ENCODE measurements at places on chromosomes 2 and 18. TPM values are rescaled to one million over a fixed set of nuclear protein-coding genes. Genes with fewer than 3 reads are reported as not detected.

GRCh38 chr2:179790235-179791217 lies 70.9 kb downstream of the ZNF385B start:
- no peak for DNase-seq

The ERICH2 gene
- not detected for total RNA-seq

The MRPL44 gene
- 33.5 TPM for total RNA-seq

GRCh38 chr2:30923623-30924022 lies 116.4 kb upstream of the CAPN13 start:
- DNase-seq = no peak

DNA sequence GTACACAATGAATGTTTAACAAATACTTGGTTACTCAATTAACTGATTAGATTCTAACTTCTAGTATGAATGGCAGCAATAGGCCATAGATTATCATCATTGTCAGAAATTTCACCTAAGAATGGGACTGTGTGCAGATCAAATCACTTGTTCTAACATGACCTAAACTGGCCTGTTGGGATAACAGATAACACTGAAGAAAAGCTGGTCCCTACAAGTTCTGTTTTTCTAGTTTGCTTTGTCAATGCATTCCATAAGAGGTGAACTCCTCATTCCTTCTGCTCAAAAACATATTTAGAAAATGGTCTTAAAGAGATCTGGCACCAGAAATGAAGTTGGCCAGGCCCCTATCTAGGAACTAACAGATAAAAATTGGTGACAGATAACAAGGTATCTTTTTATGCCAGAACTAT lies 175.4 kb downstream of the THADA start:
- DNase-seq = no peak

DNA sequence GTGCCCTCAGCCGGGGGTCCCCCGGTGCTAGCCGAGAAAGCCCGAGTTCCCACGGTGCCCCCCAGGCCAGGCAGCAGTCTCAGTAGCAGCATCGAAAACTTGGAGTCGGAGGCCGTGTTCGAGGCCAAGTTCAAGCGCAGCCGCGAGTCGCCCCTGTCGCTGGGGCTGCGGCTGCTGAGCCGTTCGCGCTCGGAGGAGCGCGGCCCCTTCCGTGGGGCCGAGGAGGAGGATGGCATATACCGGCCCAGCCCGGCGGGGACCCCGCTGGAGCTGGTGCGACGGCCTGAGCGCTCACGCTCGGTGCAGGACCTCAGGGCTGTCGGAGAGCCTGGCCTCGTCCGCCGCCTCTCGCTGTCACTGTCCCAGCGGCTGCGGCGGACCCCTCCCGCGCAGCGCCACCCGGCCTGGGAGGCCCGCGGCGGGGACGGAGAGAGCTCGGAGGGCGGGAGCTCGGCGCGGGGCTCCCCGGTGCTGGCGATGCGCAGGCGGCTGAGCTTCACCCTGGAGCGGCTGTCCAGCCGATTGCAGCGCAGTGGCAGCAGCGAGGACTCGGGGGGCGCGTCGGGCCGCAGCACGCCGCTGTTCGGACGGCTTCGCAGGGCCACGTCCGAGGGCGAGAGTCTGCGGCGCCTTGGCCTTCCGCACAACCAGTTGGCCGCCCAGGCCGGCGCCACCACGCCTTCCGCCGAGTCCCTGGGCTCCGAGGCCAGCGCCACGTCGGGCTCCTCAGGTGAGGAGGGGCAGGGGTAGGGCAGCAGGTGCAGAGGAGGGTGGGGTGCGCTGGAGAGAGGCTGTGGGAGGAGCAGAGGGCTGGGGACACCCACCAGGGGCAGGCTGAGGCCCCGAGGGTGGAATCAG lies 14.1 kb upstream of the GMPPA start:
- DNase-seq = no peak

GRCh38 chr2:205680903-205681302 lies 1.4 kb upstream of the NRP2 start:
- no peak for DNase-seq

The ACKR3 gene
- 2.7 TPM for total RNA-seq

DNA sequence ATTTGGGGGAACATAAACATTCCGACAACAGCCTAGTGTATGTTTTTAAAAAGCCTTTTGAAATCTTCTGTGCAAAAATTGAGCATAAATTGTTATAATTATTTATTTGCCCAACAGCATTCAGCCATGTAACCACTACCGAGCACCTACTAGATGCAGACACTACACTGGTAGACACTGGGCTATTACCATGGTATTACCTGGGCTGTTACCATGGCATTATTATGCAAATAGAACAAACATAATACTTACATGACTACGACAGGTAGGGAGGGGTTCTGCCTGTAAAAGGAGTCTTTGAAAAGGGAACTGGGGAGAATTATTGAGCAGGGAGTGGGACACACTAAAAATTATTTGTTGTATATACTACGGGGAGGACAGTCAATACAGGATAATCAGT lies 116.4 kb downstream of the MREG start:
- no peak for DNase-seq

DNA sequence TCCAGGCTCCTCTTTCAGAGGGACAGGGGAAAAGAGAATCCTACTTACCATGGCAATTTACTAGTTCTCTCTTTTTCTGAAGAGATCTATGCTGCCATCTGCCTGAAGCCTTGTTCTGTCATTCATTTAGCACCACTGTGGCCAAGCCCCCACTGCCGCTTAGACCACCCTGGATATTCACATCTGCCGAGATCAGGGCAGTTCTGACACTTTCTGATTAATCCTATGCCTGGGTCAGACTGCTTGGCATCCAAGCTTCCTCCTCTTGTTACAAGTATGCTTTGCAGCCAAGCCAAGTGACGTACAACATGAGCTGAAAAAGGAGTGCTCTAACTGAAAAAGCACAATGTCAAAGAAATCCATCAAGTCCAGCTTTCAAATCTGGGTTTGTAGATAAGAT lies 332.6 kb downstream of the SUCLG1 start:
- DNase-seq = no peak

The INHBB gene
- total RNA-seq = 0.94 TPM

The RMDN2 gene
- 3.1 TPM for total RNA-seq

GRCh38 chr2:61419129-61419528 lies 51.8 kb downstream of the USP34 start:
- no peak for DNase-seq

DNA sequence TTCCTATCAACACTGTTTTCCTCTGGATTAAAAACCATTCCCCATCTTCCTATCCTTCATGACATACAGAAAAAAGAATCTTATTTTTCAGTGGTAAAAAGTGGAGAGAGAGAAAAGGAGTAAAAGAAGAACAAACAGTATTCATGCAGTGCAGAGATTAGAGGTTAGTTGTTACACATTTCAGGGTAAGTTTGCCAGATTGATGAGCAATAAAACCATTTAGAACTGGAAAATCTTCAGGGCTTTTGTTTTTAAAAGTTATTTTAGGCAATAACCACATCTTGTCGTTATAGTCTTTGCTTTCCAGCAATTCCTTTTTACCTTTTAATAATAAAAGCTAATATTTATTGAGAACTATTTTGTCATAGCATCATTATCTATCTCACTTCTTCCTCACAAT lies 104.5 kb downstream of the GPD2 start:
- DNase-seq = no peak

DNA sequence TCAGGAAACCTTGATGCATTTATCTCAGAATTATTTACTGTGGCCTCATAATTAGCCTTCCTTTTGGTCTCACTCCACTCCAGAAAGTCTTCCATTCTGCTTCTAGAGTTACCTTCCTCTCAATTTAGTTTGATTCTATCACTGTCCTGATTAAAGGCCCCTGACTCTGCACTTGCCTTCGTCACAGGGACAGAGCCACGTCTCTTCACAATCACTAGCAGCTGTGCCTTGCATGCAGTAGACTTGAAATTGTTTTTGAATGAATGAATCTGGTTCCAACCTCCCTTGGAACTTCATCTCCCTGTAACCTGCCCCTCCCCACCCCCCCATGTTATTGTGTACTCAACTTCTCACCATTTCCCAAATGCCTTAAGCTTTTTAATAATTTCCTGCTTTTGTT lies 52.4 kb downstream of the OSBPL6 start:
- no peak for DNase-seq

- DNase-seq = no peak
These were observed 216.4 kb upstream of the MYT1L start for GRCh38 chr2:2547451-2547850.

DNA sequence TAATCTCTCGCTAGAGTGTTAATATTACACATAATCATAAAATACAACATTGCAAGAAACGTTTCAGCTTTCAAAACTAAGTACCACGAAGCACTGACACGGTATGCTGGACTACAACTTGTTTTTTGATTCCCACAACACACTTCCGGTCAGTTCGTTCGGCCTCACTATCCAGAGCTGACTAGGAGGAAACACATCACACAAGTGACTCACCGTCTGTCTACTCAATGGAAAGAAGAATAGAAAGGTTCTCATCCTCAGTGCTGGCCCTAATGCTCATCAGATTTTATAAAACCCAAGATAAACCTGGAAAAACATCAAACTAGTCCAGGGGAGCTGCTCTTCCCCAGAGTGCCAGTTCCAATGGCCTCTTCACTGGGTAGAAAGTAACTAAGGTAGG lies 42.9 kb downstream of the ZNF385B start:
- peak; percentile 83 for DNase-seq

DNA sequence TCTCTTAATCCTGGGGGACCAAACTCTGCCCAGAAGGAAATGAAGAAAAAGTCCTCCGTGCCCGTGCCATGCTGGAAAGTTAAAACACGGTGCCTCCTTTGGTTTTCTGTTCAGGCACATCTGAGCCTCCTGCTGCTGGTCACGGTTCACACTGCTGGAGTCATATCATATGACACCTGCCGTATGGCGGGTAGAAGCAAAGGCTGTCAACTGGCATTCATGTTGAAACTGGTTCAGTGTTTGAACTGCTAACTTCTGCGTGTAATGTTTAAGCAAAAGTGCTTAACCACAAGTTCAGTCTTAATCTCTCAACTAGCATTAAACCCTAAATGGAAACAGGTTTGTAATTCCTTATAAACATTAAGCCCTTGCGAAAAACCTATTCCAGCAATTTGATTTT lies 3.1 kb downstream of the STK39 start:
- DNase-seq = no peak

DNA sequence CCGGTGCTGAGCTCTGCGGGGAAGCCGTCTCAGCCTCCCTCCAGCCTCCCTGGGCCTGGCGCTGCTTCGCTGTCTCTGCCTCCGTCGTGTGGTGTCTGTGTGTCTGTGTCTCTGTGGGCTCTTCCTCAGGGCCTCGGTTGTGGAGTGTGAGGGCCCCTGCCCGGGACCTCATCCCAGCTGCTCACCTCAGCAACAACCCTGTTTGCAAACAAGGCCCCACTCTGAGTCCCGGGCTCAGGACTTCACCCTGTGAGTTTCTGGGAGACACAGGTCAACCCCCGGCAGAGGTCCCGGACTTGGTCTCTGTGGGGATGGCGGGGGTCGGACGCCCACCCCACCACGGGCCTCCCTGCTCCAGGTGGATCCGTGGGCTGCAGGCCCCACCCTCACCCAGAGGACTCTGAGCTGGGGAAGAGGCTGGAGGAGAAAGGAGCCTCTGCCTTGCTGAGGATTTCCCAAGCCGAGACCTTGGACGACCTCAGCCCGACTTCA lies 127.4 kb upstream of the CTDP1 start:
- no peak for DNase-seq

DNA sequence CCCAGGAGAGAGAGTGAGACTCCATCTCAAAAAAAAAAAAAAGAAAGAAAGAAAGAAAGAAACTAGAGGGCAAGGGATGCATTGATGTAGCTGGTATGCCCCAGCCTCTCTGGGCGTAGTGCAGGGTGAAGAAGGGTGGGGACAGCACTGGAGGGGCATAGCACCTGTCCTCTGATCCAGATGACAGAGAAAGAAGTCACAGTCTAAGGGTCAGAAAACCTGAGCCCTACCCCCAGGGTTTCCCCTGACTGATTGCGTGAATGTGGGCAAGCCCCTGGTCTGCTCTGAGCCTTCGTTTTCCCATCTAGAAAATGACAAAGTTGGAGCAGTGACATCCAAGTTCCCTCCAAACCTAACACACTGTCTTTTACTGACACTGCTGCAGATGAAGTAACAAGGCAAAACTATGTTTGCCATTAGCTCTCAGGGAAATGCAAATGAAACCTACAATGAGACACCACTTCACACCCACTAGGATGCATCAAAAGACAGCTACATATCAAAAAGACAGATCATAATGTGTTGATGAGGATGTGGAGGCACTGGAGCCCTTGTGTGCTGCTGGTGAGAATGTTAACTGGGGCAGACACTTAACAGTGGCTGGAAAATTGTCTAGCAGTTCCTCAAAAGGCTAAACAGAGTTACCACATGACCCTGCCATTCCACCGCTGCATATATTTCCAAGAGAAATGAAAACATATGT lies 19.5 kb upstream of the YWHAQ start:
- DNase-seq = no peak

DNA sequence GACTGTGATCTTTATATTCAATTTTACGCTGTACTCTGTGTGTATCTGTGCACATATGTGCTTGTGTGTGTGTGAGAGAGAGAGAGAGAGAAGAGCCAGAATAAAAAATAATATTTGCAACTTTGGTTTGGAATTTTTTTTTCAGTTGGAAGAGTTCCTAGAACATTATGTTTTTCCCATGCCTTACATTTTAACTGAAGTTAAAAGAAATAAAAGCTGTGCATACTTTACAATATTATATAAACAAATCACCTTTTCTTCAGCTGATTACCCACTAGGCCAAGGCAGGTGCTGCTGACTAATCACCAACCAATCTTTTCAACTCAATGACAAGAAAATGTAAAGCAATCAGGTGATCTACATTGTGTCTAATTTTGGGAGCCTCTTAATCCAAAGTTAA lies 366.3 kb downstream of the NYAP2 start:
- no peak for DNase-seq

The CYP27A1 gene
- 2.7 TPM for total RNA-seq

DNA sequence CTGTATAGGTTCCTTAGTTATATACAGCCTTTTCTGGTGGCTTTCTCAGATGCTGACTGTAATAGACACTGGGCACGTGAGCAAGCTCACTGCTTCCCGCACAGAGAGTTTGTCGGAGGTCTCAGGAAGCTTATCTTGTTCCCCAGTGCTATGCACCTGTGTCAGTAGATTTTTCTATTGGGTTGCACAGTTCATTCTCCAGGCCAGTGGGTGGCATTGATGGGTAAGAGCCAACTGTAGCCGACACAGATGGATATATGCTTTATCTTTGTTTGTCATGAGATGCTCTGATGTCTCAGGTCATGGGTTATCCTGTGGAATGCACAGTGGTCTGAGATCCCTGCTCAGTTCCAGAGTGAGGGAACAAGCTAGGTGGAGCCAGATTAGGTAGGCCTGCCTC lies 293.0 kb downstream of the GRB14 start:
- no peak for DNase-seq

- no peak for DNase-seq
These were observed 34.6 kb downstream of the BIN1 start for GRCh38 chr2:127072396-127072795.

The FBXO36 gene
- total RNA-seq = 2.5 TPM

- DNase-seq = no peak
These were observed 153.2 kb upstream of the MYO3B start for GRCh38 chr2:170024721-170025120.

The NEB gene
- not detected for total RNA-seq
